ENCODE measurements at places on chromosomes 2 and 18. TPM values are rescaled to one million over a fixed set of nuclear protein-coding genes. Genes with fewer than 3 reads are reported as not detected.
A peak's percentile ranks its signal among the peaks of the same experiment; 100 is the strongest.

GRCh38 chr2:238024986-238025385 lies 35.8 kb upstream of the SCLY start:
- no peak overlapping the region for H3K4me3 ChIP-seq
- no peak for DNase-seq
- H3K27ac ChIP-seq: no peak overlapping the region

DNA sequence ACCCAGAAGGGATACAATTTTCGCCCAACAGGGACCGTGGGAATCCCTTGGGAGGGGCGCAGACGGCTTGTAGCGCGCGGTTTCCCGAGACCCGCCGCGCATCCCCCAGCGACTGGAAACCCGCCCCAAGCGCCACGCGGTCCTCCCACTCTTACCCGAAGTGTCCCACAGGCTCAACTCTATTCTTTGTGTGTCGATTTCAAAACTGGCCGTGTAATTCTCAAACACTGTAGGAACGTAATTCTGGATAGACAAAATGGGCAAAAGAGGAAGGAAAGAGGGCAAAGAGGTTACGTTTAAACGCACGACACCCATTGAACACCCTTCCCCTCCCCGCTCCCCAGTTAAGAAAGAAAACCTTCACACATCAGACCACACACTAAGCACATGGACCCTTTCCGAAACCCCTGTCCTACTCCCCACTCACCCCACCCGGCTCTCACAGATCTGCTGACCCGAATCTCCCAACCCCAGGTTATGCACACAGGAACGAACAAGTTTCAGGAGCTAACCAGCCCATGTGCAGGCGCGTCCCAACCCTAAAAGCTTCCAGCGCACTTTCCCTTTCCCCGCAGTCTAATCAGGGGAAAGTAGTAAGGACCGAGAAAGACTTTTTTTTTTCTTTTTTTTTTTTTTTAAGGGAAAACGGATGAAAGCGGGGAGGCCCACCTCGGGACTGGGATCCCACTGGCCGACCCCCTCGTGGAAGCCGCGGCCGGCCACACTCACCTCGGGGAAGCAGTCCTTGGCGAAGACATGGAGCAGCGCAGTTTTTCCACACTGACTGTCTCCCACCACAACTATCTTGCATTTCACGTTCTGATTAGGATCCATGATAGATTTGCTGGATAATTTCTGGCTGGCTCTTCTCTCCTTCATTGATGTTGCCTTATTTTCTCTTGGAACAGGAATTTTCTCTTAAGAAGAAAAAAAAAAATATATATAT lies 655 bp downstream of the RND3 start:
- peak; percentile 67 for DNase-seq
- no peaks in the 10 kb centered on the region for H3K27me3 ChIP-seq
- peak overlapping the region; percentile 95 for H3K4me3 ChIP-seq

DNA sequence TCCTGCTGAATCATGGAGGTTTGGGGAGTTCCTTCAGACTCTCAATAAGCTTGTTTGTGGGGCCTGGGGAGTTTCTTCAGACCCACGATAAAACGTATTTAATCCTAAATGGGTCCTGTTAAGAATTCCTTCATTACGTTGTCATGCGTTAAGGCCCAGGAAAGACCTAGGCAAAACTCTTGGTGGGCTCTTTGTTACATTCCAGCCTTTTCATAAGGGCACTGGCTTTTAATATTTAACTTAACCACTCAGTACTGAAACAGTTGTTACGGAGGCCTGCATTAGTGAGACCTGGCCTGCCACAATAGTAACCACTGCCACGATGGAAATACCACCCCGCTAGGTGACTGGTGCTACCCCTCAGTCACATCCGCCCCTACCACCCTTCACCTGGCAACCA lies 17.5 kb upstream of the BIN1 start:
- H3K4me3 ChIP-seq: no peak overlapping the region
- no peak overlapping the region for H3K27ac ChIP-seq
- no peaks in the 10 kb centered on the region for H3K4me1 ChIP-seq
- no peaks in the 10 kb centered on the region for H3K27me3 ChIP-seq
- DNase-seq: peak; percentile 26
- no peaks in the 10 kb centered on the region for H3K36me3 ChIP-seq

DNA sequence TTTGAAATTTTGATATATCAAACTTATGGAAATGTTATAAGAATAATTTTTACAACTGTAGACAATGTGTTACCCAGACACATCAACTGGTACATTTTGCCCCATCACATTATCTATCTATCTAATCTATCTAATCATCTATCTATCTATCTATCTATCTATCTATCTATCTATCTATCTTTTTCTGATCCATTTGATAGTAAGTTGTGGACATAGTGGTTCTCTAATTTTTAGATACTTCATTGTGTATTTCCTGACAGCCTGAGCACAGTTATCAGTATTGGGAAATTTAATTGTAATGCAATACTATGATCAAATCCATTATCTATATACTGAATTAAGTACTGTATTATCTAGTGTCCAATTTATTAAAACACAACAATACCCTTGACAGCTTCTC lies 42.0 kb upstream of the TMEM18 start:
- H3K27ac ChIP-seq: no peak overlapping the region
- H3K36me3 ChIP-seq: no peaks in the 10 kb centered on the region
- no peaks in the 10 kb centered on the region for H3K4me1 ChIP-seq
- H3K27me3 ChIP-seq: no peaks in the 10 kb centered on the region

The LRRTM1 gene
- 1.4 TPM for polyA plus RNA-seq
